ENCODE measurements at places on chromosomes 3 and 15.

DNA sequence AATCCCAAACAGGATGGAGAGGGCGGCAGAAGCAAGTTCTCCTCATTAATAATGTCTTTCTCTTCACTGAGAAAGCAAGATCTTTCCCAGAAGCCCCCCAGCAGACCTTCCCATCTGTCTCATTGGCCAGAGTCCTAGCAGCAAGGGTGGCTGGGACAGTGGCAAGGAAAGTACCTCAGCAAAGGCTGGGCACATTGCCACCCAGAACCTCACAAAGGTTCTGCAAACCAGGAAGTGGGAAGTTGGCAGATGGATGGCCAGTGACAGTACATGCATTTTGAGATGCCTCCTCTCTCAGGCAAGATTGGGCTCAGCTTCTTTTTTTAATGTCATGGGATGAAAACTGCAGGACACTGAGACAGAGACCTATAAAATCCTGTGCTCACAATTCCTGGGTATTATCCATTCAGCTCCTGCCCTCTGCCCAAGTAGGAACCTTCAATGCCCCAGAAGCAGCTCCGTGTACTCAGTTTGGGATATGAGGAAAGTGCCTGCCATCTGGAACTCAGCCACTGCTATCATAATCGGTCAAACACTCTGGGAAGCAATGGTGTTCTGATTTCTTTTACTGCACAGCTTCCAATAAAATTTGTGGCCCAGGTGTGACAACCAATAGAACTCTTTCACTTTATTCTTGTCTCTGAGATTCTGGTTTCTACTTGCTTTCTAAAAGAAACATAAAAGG is 25.5 kb downstream of the DPH3 start:
- DNase-seq: no peak

GRCh38 chr3:129918461-129918860 is 24.9 kb upstream of the TMCC1 start:
- DNase-seq: no peak

- DNase-seq: no peak
These were observed 4.0 kb downstream of the TRIM71 start for GRCh38 chr3:32821686-32822296.

GRCh38 chr15:78083186-78083585 is 5.7 kb upstream of the TBC1D2B start:
- no peak for DNase-seq

- no peak for DNase-seq
These were observed 32.5 kb downstream of the GADL1 start for GRCh38 chr3:30862004-30862403.

- no peak for DNase-seq
These were observed 11.1 kb downstream of the ZBTB38 start for GRCh38 chr3:141379250-141379966.

GRCh38 chr3:63245726-63246241 is 32.3 kb upstream of the SYNPR start:
- DNase-seq: no peak

GRCh38 chr3:108024146-108024850 is 66.5 kb downstream of the CD47 start:
- DNase-seq: no peak

DNA sequence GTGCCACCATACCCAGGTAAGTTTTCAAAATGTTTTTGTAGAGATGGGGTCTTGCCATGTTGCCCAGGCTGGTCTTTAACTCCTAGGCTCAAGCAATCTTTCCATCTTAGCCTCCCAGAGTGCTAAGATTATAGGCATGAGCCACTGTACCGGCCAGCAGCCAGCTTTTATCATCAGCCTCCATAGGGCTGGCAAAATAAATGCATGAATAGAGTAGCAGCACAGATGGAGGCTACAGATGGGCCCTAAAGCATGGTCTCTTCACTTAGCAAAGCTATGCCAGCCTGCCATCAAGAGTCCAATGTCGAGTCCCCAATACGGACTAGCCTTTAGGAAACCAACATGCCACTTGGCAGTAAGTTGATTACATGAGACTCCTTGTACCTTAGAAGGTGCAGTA is 63.8 kb downstream of the CNTN3 start:
- DNase-seq: no peak

GRCh38 chr3:128848936-128849335 is 30.5 kb upstream of the ACAD9 start:
- DNase-seq: no peak

GRCh38 chr3:129440618-129441190 is 680 bp downstream of the IFT122 start:
- no peak for DNase-seq

DNA sequence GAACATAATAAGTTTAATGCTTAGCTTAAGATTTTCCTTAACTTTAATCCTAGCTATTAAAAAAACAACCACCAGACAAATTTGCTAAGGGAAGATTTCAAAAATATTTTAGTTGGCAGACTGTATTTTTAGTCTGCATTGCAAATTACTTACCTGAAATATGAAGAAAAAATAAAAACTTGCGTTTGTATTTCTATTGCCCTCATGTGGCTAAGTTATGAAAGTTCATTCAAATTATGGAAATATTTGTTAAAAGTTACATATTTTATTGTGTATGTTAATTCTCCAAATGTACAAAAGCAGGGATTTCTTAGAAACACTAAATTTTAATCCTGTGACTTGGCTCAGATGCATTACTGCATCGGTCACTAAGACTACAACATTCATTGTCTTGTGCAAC is 15.0 kb downstream of the GTF2A2 start:
- no peak for DNase-seq

DNA sequence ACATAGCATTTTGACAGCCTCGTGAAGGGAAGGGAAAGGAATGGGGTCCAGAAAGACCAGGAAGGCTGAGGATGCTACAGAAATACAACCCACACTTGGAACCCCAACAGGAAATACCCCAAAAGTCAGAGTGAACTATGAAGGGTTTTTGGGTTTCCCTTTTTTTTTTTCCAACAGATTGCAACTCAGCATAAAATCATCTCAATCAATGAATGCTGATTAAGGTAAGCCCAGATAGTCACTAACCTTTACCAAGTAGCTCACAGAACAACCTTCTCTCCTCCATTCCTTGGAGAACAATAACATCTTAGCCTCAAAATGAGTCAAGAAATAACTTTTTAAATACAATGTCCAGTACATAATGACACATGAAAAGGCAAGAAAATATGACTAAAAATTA is 93.7 kb upstream of the OCA2 start:
- DNase-seq: no peak

DNA sequence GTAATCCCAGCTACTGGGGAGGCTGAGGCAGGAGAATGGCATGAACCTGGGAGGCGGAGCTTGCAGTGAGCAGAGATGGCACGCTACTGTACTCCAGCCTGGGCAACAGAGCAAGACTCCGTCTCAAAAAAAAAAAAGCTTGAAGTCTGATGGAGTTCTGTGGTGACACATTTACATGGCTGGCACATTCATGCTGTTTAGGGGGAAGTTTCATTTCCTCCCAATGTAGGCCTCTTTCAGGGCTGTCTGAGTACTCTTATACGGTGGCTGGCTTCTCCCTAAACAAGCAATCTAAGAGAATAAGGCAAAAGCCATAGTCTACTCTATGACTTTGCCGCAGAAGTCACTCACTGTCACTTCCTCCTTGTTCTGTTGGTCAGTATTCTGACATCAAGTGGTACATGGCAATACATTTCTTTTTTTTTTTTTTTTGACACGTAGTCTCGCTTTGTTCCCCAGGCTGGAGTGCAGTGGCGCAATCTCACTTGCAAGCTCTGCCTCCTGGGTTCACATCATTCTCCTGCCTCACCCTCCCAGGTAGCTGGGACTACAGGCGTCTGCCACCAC is 41.2 kb downstream of the OIP5 start:
- no peak for DNase-seq

DNA sequence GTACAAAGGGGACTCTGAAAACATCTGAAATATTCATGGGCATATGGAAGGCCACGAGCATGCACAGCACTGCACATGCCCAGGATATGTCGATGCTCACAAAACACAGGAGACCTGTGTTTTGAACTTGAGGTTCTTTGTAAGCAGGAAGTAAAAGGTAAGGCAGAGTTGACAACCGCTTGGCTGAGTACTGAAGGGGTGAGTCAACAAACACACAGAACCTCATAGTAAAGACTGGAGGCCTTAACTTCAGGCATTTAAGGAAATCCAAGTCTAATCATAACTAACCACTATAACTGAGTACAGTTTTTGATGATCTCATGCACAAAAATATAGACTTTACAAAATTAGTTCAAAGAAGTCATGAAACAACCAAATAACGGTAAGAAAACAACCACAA is 80.6 kb downstream of the MYO9A start:
- DNase-seq: no peak

DNA sequence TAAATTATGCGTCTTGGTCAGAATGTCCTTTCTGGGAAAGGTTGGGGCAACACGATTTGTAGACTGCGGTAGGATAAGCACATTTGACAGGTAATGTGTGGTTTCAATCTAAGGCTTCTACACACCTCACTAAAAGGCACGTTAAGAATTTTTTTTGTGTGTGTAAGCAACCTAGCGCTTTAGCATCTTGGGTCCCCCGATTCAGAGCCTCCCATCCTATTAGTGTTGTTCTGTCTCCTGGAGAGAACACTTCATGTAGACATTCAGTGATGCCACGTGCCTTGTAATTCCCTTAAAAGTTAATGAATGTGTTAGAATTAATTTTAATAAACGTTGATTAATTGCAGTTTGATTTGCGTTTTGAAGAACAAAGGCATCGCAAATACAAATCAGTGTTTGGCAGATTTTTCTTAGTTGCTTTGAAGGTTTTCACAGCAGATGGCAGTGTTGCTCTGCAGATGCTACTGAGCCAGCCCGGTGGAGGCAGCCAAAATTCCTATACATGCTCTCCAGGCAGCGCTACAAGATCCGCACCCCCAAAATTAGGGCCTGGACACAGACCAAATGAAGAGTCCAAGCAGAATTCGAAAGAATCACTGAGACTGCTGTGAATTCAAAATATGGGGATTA is 63.5 kb downstream of the OTOL1 start:
- peak; percentile 29 for DNase-seq

- peak; percentile 73 for DNase-seq
These were observed 87.8 kb downstream of the CHL1 start for GRCh38 chr3:284322-284721.

GRCh38 chr15:40053831-40054604 is 15.0 kb upstream of the SRP14 start:
- no peak for DNase-seq

GRCh38 chr3:164250923-164251322 is 827.4 kb downstream of the SI start:
- DNase-seq: no peak

DNA sequence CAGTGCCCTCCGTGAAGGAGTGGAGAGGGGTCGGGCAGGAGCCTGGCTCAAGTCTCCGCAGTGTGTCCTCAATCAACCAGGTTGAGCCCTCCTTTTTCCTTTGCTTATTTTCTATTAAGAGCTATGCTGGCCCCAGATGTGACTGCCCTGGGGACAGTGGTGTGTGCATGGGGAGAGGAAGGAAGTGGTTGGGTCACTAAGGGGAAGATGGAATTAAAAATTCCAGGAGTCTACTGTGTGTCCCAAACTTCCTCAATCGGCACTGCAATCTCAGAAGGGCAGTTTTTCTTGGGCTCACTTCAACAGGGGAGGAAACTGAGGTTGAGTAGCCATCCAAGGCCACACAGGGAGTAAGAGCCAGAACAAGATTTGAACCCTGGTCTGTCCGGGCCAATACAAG is 13.7 kb upstream of the GRIP2 start:
- DNase-seq: no peak

DNA sequence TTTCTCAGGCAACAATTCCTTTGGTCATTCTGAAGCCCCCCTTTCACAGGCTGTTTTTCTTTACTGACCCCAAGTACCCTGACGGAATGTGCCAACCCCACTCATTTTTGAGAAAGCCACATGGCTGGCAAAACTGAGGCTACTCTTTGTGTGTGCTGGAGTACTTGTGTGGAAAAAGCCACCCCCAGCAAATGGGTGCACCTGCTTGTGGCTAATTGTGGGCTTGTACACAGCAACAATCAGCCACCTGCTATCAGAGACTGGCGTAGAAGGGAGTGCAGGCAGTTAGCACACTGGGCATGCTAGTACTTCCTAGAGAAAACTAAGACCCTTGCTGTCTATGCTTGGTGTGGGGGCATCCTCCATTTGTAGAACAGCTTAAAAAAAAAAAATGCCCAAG is 110.1 kb upstream of the LMOD3 start:
- DNase-seq: no peak

DNA sequence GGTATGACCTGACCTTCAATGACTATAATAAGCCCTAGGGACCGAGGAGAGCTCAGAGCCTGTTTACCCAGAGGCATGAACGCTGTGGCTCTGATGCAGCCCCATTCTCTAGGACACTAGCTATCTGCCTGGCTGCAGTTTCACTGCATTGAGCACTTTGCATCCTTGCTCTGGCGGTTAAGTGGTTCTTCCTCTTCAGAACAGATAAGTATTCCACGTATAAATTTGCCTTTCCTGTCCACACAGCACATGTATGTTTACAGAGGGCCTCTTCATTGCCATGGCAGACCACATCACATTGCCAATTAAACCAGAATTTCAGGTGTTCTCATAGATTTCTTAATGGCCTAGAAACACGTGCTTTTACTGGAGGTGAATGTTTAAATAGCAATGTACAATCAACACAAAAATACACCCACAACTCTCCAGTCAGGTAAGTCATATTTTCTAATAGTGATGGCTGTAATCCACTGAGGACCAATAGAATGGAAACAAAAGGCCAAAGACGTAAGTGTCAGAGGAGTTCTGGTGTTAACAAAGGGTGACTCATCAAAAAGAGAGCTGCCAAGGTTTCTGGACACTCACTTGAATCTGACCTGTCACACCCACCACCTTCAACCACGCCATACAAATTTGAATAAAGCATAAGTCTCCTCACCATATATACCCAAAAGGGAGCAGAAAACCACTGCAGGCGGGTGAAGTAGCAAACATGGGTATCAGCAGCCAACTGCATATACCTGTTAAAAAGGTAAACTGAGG is 553.4 kb downstream of the OCA2 start:
- DNase-seq: no peak

- DNase-seq: peak; percentile 77
These were observed 77.2 kb upstream of the AGBL1 start for GRCh38 chr15:86002444-86002843.

DNA sequence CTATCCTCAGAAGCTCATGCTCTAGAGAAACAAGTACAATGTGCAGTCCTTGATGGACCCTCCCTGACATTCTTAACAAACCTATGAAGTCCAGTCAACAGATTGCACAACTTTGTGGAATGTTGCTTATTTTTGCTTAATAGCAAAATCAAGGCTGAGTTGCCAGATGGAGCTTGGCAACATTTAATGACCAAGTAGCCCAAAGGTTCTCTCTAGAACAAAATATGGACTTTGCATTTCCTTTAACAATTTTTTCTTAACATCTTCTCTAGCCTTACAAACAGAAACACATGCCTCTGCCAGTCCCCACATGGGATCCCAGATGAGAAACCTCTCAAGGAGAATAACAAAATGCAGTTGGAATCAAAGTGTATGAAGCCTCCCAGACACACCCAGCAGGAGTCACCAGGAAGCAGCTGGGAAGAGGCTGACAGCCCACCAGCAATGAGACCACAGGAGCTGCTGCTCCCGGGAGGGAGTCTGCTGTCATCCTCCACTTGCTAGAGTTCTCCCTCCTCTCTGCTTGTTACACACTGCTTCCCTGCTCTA is 422.5 kb upstream of the CDIN1 start:
- DNase-seq: no peak
